NCI-H524 treated with DMSO at 0.1 percent for 48 hours (cell line): ENCODE measurements at places on chromosomes 13 and 19.
A peak's percentile ranks its signal among the peaks of the same experiment; 100 is the strongest.

DNA sequence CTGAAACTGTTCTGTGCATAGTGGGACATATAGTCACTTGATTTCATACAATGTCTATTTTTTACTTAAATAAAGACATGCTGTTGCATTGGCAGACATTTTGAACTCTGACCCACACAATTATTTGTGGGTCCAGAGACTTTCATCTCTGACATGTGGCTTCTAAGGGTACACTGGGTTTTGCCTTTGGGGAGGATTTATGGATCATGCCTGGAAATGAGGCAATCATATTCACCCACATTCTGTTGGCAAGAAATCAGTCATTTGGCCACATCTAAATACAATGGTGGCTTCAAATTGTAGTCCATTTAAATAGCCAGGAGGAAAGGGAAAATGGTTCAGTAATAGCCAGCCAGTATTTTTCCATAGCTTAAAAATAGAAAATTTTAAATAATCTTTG is 238.3 kb upstream of the KLF12 start:
- no peak for DNase-seq

DNA sequence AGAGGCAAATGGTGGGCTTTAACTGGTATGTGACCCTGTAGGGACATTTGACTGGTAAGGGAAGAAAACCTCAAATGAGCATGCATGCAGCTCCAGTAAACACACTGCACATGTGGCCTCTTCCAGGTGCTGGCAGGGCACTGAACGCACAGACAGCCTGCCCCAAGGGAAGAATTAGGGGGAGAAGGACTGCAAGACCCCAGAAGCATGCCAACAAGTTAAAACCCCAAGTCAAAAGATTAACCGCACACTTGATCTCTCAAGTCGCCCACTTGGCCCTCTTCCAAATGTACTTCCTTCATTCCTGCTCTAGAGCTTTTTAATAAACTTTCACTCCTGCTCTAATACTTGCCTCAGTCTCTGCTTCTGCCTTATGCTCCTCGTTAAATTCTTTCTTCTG is 46.9 kb upstream of the SLITRK1 start:
- DNase-seq, result peak; percentile 54

DNA sequence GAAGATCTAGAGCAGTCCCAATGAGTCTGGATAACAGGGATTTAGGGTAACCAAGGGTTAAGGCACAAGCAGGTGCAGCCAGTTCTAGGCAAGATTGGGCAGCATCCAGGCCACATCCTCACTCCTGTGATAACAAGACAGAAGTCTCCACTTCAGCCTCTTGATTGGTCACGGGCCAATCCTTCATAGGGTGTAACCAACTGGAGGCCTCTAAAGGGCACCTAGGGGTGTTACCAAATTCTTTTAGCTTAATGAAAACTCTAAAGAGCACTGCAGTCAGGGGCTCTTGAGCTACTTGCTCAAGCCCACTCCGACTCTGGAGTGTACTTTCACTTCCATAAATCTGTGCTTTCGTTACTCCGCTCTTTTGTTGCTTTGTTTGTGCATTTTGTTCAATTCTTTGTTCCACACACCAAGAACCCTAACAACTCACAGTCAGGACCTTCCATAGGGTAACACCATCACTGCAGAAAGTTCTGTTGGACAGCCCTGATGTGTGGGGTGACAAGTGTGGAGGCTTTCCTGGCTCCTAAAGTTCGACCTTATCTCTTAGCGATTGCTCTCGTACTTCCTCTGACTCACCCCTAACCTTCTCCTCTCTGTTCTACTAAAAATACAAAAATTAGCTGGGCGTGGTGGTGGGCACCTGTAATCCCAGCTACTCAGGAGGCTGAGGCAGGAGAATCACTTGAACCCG is 36.1 kb downstream of the ZSWIM9 start:
- no peak for DNase-seq

DNA sequence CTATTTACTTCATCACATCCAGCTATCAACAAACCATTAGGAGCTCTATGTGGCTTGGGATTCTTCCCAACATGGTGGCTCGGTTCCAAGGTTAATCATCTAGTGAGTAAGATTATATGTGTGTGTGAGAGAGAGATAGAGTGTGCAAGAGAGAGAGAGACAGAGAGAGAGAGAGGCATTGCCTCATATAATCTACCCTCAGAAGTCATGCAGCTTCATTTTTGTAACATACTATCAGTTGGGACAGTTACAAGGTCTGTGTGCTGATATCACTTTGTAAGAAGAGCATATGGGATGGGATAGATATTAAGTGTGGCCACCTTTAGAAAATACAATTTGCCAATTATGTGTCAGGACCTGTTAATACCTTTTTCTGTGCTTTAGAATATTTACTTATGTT is 104.1 kb downstream of the NDFIP2 start:
- no peak for DNase-seq

GRCh38 chr13:40170091-40170490 is 496.4 kb downstream of the FOXO1 start:
- no peak for DNase-seq
